CD4-positive, alpha-beta T cell treated with Interleukin-1 beta for 1 hour (primary cell): ENCODE measurements at places on chromosomes 2 and 18.

DNA sequence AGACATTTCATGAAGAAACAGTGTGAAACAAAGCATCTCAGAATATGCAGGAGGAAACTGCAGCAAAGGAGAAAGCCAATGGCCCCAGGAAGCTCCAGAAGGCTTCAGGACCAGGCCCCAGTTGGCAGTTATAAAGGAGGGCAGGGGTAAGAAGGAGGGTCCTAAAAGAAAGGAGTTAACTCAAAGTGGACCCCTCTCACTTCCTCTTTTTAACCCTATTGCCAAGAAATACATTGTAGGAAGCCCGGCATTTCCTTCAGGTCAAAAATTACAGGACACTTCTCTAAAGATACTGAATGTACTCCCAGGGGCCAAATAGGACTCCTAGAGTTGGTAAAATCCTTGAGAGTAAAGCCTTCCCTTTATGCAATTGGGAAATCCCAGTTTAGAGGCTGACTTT is 77.1 kb upstream of the TGFA start:
- DNase-seq, result no peak

DNA sequence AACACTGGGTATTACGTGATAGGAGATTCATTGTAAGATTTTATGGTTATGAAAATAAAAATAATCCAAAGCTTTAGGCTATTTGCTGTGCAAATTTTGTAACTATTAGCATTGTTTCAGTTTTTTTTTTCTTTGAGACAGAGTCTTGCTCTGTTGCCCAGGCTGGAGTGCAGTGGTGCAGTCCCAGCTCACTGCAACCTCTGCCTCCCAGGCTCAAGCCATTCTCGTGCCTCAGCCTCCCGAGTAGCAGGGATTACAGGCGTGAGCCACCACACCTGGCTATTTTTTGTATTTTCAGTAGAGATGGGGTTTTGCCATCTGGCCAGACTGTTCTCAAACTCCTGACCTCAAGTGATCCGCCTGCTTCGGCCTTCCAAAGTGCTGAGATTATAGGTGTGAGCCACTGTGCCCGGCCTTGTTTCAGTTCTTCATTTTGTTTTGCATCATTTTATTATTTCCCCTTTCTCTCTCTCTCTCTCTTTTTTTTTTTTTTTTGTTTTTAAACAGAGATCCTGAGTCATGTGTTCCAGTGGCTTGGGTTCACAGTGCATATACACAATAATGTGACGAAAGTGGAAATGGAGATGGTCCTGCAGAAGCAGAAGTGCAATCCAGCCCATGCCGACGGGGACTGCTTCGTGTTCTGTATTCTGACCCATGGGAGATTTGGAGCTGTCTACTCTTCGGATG is 25.8 kb downstream of the CASP10 start:
- no peak for DNase-seq

GRCh38 chr2:86054535-86055082 is 51.1 kb downstream of the POLR1A start:
- DNase-seq, result no peak

DNA sequence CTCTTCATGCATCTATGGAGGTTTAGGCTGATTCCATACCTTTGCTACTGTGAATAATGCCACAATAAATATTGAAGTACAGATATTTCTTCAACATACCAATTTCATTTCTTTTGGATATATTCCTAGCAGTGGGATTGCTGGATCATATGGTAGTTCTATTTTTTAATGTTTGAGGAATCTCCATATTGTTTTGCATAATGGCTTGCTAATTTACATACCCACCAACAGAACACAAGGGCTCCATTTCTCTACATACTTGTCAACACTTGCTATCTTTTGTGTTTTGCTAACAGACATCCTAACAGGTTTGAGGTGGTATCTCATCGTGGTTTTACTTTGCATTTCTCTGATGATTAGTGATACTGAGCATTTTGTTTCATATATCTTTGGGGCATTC is 253.2 kb downstream of the ZNF804A start:
- DNase-seq, result no peak

DNA sequence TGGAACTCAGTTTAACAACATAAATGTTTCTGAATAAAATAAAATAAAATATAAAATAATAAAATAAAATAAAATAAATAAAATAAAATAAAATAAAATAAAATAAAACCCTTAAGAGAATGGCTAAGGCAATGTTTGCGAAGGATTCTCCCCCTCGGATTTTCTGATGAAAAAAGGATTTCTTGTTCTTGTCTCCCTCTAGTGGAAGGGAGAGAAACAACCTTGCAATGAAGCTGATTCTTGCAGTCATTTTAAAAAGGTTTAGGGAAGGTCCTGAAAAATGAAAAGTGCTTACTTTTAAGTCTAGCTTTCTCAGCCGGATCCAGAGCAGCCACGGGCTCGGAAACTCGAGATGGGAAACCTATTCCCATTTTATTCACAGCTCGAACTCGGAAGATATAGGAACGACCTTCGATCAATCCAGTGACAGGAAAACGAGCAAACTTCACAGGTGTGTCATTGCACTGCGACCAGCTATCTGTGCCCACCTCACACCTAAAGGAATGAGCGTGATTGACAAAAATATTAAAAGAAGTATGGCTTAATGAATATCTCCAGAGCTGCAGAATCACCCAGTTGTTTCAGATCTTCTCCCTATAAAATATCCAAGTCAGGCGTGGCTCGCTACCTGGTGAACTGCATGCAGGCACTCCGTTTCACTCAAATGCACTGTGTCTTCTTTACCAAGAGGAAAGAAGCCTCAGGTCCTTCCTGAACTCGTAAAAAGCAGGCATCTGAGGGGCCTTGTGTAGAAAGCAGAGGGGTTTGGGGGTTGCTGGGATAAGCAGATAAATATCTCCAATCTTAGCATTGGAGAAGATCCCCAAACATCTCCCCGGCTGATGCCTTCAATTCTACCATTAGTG is 68.1 kb downstream of the MYOM1 start:
- DNase-seq, result peak; percentile 52

- DNase-seq, result no peak
These were observed 125.3 kb downstream of the MBP start for GRCh38 chr18:77007251-77007650.

DNA sequence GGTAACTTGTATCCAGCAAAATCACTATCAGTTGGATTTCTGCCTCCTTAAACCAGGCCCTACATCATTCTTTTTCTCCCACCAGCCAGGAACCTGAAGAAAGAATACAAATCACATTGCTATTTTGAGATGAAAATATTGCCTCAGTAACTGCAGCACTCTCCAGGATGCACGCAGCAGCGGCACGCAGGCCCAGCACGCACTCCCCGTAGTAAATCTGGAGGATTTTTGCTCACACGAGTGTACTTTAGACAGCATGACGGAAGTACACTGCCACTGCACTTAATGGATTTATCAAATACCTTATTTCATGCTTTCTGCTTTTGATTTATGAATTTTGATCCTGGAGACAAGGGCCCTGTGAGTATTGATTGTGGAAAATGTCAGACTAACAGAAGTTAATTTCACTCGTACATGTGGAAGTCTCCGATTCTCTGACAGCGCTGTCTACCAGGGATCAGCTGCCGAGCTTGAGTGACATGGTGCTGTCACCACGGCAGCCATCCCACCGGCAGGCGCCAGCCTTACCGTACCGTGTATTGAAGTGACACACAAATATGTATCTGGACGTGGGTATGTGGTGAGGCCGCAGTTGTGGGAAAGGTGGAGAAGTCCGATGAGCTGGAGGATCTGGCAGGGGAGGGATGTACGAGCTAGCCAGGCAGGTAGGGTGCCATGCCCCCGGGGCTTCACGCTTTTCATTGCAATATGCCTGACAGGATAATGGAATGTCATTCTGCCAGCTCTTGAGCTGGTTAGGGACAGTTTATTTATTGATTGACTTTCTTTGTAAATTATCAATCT is 863.7 kb downstream of the GALR1 start:
- no peak for DNase-seq

- peak; percentile 6 for DNase-seq
These were observed 7.2 kb upstream of the TSN start for GRCh38 chr2:121748202-121748601.

- no peak for DNase-seq
These were observed 72.7 kb upstream of the MAP3K20 start for GRCh38 chr2:173002751-173003541.

- DNase-seq, result no peak
These were observed 10.0 kb upstream of the LAPTM4A start for GRCh38 chr2:20061476-20061875.

DNA sequence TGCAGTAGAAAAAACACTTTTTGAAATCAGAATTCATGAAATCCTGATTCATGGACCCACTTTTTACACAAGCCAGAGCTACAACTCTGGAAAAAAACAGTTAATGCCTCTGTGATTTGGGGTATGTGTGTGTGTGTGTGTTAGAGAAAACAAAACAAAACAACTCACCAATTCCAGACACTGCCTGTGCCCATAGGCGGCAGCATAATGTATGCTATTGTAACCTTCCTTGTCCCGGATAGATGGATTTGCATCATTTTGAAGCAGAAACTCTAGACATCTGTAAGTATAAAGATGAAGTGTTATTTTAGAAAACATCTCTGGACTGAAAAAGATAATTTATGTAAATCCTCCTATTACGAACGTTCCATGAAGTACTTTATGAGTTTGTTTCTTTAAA is 152.0 kb upstream of the PGAP1 start:
- no peak for DNase-seq

DNA sequence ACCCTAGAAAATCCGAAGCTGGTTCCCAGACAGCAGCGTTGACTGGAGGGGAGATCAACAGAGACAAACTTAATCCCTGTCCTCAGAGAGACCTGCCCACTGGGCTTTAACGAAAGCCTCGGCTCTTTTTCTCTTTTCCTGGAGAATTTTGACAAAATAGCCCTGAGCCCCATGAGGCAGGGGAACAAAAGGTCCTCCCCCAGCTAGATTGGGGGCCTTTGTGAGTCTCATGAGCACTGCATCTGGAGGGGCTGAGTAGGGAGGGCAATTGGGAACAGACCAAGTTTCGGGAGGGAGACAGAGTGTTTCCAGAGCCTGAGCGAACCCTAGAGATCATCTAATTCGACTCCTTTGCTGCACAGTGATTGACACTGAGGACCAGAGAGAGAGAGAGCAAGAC is 123.9 kb upstream of the HAAO start:
- DNase-seq, result no peak

GRCh38 chr18:9984080-9984479 is 70.3 kb downstream of the VAPA start:
- no peak for DNase-seq

GRCh38 chr2:120142528-120143219 is 80.5 kb downstream of the TMEM185B start:
- no peak for DNase-seq

DNA sequence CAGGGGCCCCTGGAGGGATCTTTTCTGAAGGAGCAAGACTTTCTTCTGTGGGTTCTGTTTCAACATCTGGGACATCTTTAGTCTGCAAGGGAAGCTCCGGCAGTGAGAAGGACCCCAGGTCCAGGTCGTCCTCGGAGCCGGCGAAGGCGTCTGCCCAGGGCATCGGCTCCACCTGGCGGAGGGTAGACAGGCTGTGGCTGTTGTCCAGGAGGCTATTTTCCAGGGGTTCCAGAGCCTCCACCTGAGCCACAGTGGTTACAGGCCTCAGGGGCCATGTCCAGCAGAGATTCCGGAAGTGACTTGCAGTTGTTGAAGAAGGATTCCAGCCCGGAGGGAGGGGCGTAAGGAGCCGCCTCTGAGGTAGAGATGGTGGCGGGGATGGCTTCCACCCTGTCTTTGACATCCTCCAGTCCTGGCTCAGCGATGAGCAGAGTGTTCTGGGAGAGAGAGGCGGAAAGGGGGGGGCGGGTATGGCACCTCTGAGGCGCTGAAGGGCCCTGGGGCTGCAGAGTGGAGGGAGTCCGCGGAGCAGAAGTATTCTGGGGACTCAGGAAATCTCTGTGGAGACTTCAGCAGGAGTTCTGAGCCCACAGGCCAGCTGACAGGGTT is 891.3 kb upstream of the LRRTM1 start:
- DNase-seq, result no peak

- no peak for DNase-seq
These were observed 433.8 kb upstream of the ID2 start for GRCh38 chr2:8247905-8248622.

- no peak for DNase-seq
These were observed 72.4 kb downstream of the SLC16A14 start for GRCh38 chr2:229996320-229996719.

DNA sequence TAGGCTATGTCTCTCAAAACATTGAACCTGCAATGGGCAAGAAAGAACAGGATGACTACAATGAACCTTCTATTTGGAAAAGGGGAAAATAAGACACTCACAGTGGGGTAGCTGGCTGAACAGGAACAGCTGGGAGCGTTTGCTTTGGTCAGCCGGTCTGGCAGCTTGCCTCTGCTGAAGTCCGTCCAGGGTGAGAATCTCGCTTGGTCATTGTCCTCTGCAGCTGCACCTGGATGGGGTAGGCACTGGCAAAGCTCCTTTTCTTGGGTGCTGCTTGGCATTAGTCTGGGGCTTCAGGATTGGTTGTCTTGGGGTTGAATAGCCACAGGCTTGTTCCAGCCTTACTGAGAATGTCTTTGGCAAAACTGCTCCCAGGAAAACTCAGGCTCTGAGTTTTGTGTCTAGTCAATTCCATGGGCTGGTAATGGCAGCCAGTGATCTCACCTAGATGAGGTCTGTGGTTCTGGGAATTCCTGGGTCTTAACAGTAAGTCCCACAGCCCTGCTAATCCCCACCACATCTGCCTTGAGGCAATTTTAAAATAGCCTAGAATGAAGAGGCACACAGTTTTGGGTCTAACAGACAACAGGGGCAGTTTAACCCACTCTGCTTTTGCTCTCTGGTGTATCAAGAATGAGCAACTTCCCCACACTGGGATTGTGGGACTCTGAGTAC is 13.4 kb downstream of the NEDD4L start:
- no peak for DNase-seq

DNA sequence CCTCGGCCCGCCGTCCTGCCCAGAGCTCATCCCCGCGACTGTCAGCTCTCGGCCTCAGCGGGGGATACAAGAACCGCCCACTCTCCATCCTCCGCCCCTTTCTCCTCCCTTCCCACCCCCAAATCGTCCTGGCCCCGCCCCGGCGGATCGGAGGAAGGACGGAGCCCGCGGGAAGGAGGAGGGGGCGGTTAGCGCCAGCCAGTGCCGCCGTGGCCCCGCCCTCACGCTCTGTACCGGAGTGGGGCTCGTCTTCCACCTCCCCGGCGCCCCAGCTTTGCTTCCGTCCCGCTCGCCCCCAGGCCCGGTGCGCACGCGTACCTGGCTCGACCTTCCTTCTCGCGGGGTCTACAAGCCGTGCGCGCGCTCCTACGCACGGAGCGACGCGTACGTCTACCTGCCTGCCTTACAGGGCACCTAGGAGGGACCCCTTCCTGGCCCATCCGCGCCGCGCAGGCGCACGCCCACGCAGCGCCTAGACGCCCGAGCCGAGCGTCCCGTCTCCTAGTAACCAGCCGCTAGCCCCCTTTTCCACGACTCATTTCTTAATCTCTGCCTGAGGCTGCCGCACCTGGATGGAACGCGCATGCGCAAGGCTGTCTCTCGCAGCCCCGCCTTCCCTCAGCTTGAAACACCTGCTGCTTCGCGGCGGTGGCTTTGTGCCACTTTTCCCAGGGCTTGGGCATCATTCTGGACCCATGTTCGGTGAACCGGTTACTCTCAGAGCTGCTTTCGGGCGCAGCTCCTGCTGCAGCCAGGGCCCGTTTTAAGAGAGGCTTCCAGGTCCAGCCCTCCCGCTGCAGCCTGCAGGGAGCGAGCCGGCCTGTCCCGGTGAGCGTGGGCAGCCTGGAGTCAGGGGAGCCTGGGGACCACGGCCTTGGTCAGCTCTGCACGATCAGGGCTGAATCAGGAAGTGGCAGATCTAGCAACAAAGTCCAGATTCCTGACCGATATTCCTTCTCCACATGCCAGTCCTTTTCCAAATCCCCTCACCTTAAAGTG is at the start of gene C2orf15:
TSS of gene C2orf15 (plus strand) at position 598 of the 999 bp plus-strand sequence. CDS start 8,852 bp downstream, outside the sequence.
- peak; percentile 97 for DNase-seq
